Left cardiac atrium (tissue), 4 donors: ENCODE measurements at places on chromosomes 4 and X. TPM values are rescaled to one million over a fixed set of nuclear protein-coding genes. Genes with fewer than 3 reads are reported as not detected.

The BMP3 gene
- 0.08 TPM for total RNA-seq

The SSX1 gene
- not detected for total RNA-seq

The PNMA6A gene
- 2.1 TPM for total RNA-seq

The ASB12 gene
- 0.63 TPM for total RNA-seq

The ZFP92 gene
- total RNA-seq: 0.85 TPM

The DKK2 gene
- 3.7 TPM for total RNA-seq

The FAM184B gene
- not detected for total RNA-seq

The ARHGAP6 gene
- 5.6 TPM for total RNA-seq

The INTU gene
- 5.6 TPM for total RNA-seq

The LDB2 gene
- total RNA-seq: 30.3 TPM

The HPGDS gene
- total RNA-seq: 6.4 TPM

The BRS3 gene
- not detected for total RNA-seq

The ADH1A gene
- total RNA-seq: 2.2 TPM

The CACNA1F gene
- total RNA-seq: 0.03 TPM

The KLHL13 gene
- total RNA-seq: 5.4 TPM

The SERTM2 gene
- total RNA-seq: not detected

The MAGED2 gene
- total RNA-seq: 80.8 TPM

The TLL1 gene
- 2.9 TPM for total RNA-seq

The EXOSC9 gene
- total RNA-seq: 15.1 TPM

The GC gene
- total RNA-seq: not detected

The RADX gene
- total RNA-seq: 1.9 TPM

The HAUS7 gene
- total RNA-seq: 15.8 TPM

The EPHA5 gene
- total RNA-seq: 8.0 TPM

The DCAF12L1 gene
- total RNA-seq: not detected

The FGFR3 gene
- total RNA-seq: 1.6 TPM

The TLR3 gene
- total RNA-seq: 5.3 TPM

The PDGFC gene
- 16.5 TPM for total RNA-seq

The HPSE gene
- 3.9 TPM for total RNA-seq

The CNKSR2 gene
- 1.1 TPM for total RNA-seq

The PAGE4 gene
- total RNA-seq: not detected
